CD4-positive, alpha-beta T cell treated with Interleukin-12 subunit alpha and Interleukin-12 subunit beta, for 1 hour (primary cell): ENCODE measurements at places on chromosomes 1 and 21.

DNA sequence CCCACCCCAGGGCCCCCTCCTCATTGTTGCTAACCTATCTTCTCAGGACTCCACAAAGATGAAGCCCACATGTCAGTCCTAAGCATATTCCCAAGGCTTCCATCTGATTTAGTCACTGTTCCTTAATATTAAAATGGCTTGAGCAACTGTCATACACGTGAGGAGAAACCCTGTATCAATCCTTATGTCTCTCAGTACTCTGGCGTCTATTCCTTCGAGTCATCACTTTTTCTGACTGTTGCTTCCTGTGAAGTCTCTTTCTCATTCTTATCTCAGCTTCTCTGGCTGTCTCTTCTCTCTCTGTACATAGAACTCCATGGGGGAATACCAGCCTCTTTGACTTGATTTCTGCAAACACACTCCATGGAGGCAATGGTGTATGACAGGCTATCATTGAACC lies 98.4 kb downstream of the C4BPA start:
- no peak for DNase-seq

- no peak for DNase-seq
Observed at GRCh38 chr21:25559746-25560145, 47.5 kb downstream of the MRPL39 start.

DNA sequence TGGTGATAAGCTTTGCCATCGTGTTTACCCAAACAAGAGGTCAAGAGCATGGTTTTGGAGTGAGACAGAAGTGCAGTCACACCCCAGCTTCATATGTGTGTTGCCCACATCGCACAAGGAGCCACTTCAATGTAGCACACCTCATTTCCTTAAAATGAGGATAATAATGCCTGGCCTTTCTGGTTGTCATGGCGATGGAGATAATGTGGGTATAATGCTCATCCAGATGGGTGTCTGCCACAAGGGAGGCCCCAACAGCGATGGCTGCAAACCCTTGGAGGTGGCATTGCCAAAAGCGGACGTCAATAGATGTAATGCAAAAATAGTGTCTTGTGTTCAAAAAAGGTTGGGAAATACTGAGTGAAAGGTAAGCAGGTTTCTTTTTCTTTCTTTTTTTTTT lies 83.1 kb upstream of the AJAP1 start:
- DNase-seq: no peak

- no peak for DNase-seq
Observed at GRCh38 chr1:174818014-174818616, 181.6 kb upstream of the CACYBP start.

GRCh38 chr1:79460773-79461436 lies 454.4 kb upstream of the ADGRL4 start:
- no peak for DNase-seq

DNA sequence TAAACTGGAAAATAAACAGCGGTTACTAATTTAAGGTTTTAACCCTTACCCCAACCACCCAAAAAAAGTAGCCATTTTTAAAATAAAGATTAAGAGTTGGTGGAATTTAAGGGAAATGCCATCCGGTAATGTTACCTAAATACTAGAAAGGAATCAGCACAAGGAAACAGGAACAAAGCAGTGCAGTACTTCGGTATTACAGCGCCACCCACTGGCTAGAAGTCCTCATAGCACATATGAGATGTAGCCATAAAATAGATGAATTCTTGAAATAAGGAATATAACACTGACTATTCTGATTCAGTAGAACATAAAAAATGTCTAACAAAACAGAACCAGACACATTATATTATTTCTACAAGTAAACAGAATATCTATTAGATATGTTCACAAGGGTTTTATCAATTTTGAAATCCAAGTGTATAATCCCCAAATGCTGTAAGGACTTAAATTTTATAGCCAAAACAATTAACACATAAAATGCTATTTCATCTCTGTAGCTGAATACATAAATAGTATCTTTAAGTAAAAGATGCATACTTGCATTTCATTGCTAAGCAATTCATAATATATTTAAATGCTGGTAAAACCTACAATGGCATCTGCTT lies 58.8 kb downstream of the FRRS1 start:
- DNase-seq: peak; percentile 51

DNA sequence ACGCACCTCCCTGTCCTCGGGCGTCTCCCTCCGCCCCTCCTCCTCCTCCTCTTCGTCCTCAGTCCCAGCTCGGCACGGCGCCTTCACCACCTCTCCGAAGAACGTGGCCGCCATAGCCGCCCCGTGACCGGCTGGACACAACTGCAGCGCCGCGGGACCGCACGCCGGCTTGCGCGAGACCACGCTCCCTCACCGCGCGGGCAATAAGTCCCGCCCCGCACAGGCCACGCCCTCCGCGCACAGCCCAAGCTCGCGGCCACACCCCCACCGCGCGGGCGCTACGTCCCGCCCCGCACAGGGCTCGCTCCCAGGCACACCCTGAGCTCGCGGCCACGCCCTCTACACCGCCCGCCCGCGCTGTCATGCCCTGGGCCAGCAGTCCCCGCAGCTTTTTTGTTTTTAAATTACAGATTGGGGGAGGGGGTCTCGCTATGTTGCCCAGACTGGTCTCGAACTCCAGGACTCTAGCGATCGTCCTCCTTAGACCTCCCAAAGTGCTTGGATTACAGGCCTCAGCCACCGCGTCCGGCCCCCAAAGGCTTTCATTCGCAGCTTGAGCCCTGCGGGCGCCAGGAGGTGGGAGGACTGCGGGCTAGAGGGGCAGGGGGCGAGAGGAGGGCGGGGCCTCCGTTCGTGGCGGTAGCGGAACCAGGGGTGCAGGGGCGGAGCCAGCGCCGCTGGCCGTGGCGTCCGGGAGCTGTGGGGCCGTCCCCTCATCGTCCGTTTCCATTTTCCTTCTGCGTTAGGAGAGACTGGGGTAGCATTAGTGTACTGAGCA lies at the start of gene PSMG1:
Gene PSMG1 (minus strand): TSS at position 180 of the 778 bp plus-strand sequence. CDS start 66 bp downstream, at position 114.
- DNase-seq: peak; percentile 94

DNA sequence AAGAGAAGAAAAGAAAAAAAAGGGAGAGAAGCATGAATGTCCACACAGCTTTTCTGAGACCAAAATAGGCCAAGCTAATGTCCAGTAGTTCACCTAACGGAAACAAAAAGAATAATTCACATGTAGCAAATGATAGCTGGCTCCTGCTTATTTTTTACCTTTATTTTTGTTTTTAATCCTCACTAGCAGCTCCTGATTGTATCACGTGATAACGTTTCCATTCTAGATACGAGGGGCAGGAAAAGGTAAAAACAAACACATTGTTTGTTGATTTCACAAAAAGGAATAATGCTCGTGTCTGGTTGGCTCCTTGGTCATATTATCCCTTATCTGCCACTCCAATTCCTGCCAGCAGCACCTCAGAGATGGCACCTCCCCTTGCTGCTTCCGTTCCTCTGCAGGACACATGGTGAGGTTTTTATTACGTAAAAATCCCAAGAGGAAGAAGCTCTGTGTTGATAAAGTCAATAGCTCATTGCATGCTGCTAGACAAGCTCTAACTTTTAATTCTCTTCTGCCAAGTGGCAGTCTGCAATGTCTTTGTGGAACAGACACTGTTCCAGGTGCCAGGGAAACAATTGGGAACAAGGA lies 201.7 kb downstream of the CRB1 start:
- DNase-seq: no peak

DNA sequence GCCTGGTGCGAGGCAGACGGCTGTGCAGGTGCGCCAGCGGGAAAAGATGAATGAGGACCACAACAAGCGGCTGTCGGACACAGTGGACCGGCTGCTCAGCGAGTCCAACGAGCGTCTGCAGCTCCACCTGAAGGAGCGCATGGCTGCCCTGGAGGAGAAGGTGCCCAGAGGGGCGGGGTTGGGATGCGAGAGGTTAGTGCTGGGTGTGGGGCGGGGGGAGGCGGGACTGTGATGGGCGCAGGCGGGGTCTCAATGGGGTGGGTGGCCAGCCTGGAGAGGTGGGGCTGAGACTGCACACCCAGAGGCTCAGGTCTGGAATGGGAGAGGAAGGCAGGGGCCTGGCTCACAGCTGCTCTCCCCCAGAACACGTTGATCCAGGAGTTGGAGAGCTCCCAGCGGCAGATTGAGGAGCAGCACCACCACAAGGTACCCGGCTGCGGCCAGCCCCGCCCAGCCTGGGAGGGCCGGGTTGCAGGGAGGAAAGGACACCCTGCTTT lies 22.3 kb downstream of the PPFIA4 start:
- no peak for DNase-seq

DNA sequence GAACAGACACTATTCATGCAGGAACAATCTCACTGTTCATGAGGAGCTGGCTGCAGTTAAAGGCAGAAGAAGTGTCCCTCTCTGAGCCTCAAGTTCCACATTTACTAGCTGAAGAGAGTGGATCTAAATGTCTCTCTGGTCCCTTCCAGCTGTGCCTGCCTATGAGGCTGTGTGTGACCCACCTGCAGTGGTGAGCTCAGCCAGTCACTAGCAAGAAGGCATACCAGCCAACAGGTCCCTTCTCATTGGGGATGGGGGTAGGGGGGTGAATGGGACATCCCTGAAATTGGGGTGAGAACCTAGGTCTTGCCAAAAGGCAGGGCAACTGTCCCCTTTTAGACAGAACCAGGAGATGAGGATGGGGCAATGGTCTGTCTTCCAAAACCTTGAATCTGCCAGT lies 13.6 kb downstream of the RD3 start:
- DNase-seq: no peak

- no peak for DNase-seq
Observed at GRCh38 chr1:190262538-190262937, 215.1 kb downstream of the BRINP3 start.

DNA sequence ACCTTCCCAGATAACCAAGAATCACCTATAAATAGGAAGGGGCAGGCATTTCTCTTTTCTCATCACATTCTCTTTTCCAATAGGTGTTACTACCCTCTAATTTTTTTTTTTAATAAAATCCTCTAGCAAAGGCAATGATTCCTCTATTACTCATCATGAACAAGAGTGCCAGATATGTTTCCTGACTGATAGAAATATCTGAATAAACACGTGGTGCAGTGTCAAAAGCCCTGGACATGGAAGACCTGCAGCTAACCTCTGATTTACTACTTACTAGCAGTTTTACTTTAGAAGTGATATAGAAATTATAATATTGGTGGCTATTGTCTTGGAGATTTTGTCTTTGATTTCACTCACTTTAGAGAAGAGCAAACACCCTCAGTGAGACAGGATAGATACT lies 194.6 kb upstream of the SAMSN1 start:
- DNase-seq: no peak

GRCh38 chr1:96842215-96842614 lies 120.6 kb downstream of the PTBP2 start:
- DNase-seq: no peak

DNA sequence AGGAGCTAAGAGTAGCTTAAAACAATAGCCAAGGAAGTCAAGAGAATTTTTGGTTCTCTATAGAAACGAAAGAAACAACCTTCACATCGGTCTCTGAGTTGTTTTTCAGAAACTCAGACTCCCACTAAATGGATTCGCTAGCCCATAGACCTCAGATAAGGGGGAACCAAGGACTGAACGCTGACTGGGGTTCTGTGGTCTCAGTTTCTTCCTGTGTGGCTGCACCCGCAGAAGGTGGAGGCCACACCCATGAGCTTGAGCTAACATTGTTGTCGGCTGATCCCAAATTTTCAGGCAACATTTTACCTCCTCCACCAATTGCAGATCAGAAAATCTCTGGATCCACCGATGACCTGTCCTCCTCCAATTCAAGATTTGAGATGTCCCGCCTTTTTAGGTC lies 456.1 kb downstream of the AJAP1 start:
- DNase-seq: peak; percentile 1

- no peak for DNase-seq
Observed at GRCh38 chr1:86699186-86699585, 5.2 kb upstream of the SH3GLB1 start.

GRCh38 chr1:153538315-153538821 lies 2.4 kb downstream of the S100A5 start:
- no peak for DNase-seq

DNA sequence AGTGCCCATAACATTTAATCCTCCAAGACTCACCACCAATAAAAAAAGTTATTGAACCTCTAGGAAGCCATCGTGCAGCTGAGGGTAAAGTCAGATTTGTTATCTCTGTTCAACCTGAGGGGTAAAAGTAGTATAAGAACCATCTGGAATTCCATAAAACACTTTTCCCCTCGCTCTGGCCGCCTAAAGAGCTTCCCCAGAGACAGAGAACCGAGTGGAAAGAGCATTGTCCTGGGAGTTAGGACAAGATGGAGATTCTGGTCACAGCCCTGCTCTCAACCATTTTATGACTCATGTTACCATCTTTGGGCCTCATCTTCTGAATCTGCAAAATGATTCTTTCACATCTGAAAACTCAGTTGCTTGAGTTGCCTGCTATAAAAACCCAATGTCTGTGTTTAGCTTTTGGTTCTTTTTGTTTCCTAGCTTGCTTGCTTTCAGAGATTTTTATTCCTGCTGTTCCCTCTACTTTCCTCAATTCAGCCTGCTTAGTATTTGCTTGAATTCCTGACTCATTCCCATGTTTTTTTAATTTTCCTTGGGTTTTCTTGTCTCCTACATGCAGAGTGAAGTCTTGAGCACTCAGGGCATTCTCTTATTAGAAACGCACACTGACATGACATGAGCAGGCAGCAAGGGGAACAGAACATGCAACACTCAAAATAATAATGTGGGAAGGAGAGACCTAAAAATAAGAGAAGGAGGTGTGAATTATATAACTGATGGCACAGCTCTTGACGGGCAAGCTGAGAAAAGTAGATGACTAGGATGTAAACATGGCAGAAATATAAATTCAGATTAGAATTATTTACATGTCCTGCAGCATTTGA lies 1.7 kb downstream of the EPHX4 start:
- DNase-seq: no peak

DNA sequence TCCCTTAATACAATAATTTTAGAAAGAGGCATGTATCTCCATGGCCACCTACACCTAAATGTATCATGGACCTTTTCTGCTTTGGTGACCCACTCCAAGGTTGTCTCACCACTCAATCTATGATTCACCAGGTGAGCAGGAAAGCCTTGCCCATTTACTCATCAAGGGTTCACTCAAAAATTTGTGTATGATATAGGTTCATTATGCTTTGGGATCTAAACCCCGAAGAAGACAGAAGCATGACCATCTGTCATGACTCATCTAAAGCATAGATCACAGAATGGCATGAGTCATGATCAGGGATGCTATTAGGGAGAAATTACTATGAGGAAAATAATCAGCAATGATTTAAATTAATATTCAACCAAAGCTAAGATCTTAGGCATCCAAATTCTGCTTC lies 38.5 kb downstream of the PYHIN1 start:
- no peak for DNase-seq

- DNase-seq: no peak
Observed at GRCh38 chr1:226644541-226645176, 94.4 kb downstream of the ITPKB start.

GRCh38 chr1:78619032-78619431 lies 1.2 kb upstream of the IFI44L start:
- no peak for DNase-seq

- no peak for DNase-seq
Observed at GRCh38 chr21:41321908-41322495, 5.4 kb downstream of the FAM3B start.

- no peak for DNase-seq
Observed at GRCh38 chr1:28314547-28314941, 14.3 kb upstream of the MED18 start.

GRCh38 chr1:30172299-30172694 lies 551.1 kb downstream of the MATN1 start:
- DNase-seq: no peak

GRCh38 chr1:1348420-1349255 lies 580 bp downstream of the DVL1 start:
- DNase-seq: no peak

GRCh38 chr1:26724926-26725325 lies 29.1 kb downstream of the ARID1A start:
- no peak for DNase-seq

GRCh38 chr1:203188686-203189232 lies 2.3 kb upstream of the CHI3L1 start:
- no peak for DNase-seq

GRCh38 chr1:161481624-161482392 lies 23.4 kb upstream of the FCGR2A start:
- no peak for DNase-seq
